Kidney epithelial cell (primary cell): ENCODE measurements at places on chromosomes 2 and 18.

DNA sequence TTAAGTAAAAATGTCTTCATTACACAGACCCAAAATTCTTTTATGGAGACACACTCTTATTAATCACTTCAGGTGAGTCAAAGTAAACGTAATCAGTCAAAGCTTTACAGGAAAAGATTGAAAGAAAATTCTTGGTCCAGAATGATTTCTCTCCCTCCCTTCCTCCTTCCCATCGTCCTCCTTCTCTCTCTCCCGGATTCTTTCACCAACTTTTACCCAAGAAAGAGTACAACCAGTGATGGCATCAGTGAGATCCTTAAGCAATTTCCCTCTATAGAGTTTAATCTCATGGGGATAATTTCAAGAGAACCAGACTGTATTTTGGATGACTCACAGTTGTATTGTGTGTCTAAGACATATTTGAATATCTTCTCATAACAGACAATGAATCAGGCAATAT, 258.1 kb downstream of the ALK start:
- no peak for DNase-seq

DNA sequence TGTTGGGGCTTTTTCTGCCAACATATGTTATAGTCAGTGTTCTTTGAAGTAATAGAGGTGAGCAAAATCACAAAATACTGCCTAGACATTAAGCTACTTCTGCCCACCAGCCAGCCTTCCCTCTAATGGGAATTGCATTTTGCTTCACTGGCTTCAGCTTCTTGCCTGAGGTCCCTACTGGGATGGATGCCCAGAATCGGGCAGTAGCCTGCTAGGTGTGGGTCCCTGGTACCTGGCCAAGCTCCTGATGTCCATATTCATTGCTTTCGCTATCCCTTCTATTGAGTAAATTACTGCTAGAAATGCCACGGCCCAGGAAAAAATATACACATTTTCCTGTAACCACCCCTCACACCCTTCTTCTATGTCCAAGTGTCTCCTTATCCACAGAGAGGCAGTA, 27.0 kb downstream of the CRYGD start:
- DNase-seq = no peak

DNA sequence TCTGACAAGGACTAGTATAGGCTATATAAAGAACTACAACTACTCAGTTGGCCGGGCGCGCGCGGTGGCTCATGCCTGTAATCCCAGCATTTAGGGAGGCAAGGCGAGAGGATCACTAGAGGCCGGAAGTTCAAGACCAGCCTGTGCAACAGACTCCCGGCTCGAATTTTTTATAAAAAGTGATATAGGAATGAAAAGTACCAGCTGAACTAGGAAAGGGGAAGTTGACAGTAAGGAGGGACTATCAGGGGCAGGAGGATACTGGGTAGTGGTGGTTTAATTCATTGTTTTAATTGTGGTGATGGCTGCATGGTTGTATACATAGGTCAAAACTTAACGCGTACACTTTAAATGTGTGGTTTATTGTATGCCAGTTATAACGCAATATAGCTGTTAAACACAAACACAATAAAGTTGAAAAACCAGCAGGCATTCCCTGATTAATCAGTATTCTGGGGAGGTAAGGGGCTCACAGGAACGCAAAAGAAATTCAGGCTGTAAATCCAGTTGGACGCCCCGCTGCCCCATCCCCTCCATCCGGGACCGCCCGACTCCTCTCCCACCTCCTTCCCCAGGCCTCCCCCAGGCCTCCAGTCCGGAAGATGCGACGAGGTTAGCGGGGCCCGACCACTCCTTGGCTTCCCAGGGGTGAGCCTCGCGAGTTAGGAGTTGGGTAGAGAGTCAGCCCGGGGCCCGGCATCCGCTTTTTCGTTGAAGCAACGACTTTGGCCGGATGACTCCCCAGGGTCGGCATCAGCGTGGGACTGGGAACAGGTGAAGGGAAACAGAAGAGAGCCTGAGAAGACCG, 746 bp upstream of the POLR1B start:
- no peak for DNase-seq

DNA sequence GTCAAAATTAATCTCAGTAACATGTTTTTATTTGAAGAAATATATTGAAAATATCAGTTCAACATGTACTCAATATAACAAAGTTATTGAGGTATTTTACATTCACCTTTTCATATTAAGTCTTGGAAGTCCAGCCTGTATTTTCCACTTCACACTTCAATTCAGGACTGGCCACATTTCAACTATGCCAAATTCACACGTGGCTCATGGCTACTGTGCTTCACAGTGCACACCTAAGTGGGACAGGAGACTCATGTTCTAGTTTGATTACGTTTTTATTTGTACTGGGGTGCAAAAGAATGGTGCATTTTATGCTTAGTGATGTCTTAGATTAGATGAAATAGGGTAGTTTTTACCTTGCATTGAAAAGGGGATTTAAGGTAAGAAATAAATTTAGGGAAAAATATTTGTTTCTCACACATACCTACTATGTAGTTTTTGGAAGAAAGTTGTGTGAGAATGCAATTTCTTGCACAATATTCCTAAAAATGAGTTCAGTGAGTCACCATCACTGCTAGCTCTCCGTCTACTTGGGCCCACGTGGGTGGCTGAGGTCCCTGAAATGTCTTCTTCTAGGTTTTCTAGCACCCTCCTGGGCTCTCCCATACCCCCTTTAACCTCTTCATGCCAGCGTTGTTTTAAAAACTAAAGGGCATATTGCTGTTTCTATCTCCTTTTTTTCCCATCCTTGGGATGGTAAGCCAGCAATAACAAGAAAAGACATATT, 87.0 kb downstream of the ST6GAL2 start:
- no peak for DNase-seq
